ENCODE measurements at places on chromosomes 3 and 15.
A peak's percentile ranks its signal among the peaks of the same experiment; 100 is the strongest.

DNA sequence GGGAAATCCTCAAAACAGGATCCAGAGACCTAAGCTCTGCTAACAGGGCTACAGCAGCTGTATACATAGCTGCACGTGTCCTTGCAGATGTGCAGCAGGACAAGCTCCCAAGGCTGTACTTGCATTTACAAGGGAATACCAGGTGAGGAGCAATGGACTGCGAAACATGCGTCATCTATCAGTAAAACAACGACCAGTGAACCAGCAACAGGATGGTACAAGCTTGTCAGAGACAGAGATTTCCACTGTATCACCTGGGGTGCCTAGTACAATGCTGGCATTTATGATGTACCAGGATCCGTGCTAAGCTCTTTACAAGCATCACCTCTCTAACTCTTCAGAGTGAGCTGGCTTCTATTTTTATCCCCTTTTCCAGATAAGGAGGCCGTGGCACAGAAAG, 227.3 kb downstream of the FOXP1 start:
- DNase-seq: peak; percentile 37

GRCh38 chr15:52408823-52409222, 113.2 kb upstream of the MYO5C start:
- DNase-seq: no peak

GRCh38 chr3:177512945-177513814, 315.9 kb upstream of the TBL1XR1 start:
- no peak for DNase-seq

- DNase-seq: no peak
Measured at GRCh38 chr3:52458031-52458760, 2.8 kb downstream of the NISCH start.

DNA sequence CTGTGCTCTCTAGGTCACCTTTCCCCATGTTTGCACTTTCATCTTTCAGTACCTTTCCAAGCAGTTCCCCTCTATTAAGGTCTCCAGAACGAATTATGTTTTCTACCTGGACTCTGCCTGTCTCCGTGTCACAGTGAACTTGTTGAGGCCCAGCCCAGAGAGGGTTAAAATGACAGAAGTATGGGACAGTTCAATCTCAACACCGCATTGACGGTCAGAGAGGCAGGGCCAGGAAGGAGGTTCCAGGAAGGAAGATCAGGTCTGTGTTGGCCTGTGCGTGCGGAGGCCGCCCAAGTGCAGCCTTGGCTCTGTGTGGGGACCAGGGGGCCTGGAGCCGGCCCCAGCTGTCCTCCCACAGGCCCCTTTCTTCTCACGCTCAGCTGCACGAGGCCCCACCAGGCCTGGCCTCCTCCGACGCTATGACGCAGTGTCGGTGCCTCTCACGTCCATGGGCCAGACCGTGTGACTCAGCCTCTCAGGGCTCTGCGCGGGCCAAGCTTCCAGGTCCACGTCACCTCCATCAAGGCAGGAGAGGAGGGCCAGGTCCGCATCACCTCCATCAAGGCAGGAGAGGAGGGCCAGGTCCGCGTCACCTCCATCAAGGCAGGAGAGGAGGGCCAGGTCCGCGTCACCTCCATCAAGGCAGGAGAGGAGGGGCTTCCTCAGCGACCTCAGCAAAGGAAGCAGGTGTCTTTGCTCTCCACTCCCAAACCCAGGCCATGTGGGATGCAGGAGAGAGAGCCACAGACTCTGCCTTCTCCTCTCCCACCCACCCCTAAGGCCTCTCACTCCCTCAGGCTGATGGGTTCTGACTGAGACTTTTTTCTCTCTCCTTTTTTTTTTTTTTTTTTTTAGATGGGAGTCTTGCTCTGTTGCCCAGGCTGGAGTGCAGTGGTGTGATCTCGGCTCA, 83.1 kb downstream of the CPN2 start:
- no peak for DNase-seq

DNA sequence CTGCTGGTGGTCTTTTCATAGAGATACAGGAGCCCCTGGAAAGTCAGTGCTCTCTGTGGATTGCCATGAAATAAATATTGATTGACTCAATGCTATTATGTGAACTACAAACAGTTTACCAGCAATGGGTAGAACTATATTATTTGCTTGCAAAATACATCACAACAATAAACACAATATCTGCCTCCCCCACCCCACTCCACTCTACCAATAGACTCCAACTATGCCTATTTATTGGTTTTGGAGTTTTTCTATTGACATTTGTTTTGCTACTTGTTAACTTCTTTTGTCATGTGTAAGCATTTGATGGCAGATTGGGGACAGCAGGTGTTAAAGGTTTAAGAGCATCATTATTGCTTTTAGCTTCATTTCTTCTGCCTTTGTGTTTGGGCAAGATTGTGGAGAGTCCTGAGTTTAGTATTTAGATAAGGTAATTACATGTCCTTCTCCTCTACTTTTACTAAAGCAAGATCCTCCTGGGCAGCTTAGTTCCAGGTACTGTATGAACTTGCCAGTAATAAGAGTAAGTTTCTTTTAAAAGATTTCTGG, 8.3 kb downstream of the FNDC3B start:
- DNase-seq: no peak

GRCh38 chr15:40069178-40070165, 30.5 kb upstream of the SRP14 start:
- DNase-seq: peak; percentile 77

DNA sequence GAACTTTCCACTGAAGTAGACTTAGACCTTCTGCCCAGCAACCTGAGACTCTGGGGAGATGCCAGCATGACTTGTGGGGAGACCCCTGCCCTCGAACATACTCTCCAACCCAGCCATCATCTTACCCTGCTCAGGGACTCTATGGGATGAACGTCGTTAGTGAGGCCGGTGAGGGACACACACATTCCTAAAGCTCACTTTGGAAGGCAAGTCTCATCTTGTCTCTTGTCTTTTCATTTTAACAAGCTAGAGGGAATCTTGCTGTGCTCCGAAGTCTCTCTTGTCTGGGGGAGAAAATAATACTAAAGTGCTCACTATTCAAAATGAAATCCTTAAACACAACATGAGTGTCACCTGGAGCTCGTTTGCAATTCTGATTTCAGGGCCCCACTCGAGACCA, 239.5 kb upstream of the HES1 start:
- DNase-seq: no peak

GRCh38 chr3:88921986-88922385, 185.4 kb upstream of the EPHA3 start:
- DNase-seq: no peak

- DNase-seq: peak; percentile 39
Measured at GRCh38 chr3:4979428-4980228, at the start of gene BHLHE40. TSS of gene BHLHE40 (plus strand) at chr3:4979437. CDS start at chr3:4979719, 282 bp downstream.

GRCh38 chr3:43852066-43852465, 161.3 kb downstream of the ABHD5 start:
- DNase-seq: no peak

DNA sequence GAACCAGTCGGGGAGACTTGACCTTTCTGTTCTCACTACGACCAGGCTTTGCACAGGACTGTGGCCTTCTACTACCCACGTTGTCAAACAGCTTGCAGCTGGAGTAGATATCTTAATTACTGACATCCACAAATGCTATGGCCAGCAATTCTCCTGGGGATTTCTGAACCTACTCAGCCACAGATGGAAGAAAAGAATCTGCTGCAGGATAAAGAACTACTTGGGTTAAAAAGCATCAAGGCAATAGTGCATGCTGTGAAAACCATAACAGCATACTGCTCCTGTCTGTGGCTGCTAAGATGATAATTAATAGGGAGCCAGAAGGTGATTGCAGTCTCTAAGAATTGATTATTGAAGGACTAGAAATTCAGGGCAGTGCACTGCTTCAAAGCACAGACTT, 859.2 kb upstream of the SEMA6D start:
- no peak for DNase-seq

- no peak for DNase-seq
Measured at GRCh38 chr15:94621736-94622135, 390.4 kb downstream of the MCTP2 start.

GRCh38 chr15:100016632-100017031, 283.4 kb upstream of the LYSMD4 start:
- DNase-seq: no peak

- peak; percentile 90 for DNase-seq
Measured at GRCh38 chr3:136343873-136344555, 93.9 kb downstream of the PCCB start.

- DNase-seq: no peak
Measured at GRCh38 chr15:65595960-65596359, 15.0 kb downstream of the INTS14 start.

DNA sequence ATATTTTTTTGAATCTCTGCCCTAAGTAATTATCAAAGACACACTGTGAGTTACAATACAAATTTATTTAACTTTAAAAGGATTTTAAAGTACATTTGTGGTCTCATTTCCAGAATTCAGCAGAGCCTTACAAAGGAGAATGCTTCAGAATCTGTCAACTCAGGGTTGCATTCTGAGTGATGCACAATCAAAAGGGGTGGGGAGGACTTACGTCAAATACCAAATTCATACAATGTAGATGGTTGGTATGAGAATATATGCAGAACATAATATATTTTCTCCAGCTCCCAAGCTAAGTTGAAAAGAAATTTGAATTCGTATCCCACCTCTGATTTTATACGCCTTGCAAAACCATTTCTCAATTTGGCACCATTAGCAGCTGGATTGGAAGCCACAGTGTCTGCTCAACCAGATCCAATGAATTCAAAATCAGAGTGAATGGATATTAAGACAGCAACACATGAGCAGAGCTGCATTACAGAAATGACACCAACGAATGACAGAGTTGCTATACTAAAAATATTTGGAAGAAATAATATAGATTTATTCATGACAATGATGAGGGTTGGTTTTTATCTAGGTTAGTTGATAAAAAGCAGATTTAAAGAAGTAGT, 110.4 kb upstream of the CFAP20DC start:
- DNase-seq: no peak

All from hepatocyte (in vitro differentiated cells).